ENCODE measurements at places on chromosomes 13 and 19.

DNA sequence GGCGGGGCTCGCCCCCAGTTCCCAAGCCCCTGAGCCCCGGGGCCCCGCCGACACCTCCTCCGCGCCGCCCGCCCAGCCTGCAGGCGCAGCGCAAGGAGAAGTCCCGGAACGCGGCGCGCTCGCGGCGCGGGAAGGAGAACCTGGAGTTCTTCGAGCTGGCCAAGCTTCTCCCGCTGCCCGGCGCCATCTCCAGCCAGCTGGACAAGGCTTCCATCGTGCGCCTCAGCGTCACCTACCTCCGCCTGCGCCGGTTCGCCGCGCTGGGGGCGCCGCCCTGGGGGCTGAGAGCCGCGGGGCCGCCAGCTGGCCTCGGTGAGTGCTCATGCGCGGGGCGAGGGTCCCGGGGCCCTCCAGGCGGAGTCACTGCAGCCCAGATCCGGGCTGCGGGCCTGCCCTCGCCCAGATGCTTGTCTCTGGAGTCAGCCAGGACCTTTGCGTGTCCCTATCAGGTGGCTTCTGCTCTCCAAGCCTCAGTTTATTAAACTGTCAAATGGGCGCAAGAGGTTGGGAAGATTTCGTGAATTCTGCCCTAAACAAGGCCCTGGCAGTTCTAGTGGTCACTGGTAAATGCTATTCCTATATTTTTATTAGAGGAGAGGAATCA lies 2.0 kb downstream of the NPAS1 start:
- DNase-seq = peak; percentile 55

- DNase-seq = no peak
These were observed 15.5 kb upstream of the ISYNA1 start for GRCh38 chr19:18453269-18454024.

- DNase-seq = no peak
These were observed 8.2 kb downstream of the NDUFA11 start for GRCh38 chr19:5895409-5895808.

DNA sequence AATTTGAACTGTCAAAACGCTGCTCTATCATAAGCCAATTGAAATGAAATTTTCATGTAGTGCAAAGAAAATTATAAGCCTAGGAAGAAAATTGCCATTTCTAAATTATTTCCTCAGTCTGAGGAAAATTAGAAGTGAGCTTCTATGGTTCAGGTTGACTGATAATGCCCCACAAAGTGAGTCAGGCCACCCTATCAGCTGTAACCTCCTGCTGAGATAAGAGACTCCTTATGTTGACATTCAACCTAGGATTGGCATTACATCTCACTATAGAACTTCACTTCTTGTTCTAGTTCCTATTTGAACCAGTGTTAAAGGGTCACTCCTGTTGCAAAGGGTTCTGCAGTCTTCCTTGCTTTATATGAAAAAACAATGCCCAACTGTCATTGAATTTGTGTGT lies 32.6 kb upstream of the RFC3 start:
- DNase-seq = no peak

DNA sequence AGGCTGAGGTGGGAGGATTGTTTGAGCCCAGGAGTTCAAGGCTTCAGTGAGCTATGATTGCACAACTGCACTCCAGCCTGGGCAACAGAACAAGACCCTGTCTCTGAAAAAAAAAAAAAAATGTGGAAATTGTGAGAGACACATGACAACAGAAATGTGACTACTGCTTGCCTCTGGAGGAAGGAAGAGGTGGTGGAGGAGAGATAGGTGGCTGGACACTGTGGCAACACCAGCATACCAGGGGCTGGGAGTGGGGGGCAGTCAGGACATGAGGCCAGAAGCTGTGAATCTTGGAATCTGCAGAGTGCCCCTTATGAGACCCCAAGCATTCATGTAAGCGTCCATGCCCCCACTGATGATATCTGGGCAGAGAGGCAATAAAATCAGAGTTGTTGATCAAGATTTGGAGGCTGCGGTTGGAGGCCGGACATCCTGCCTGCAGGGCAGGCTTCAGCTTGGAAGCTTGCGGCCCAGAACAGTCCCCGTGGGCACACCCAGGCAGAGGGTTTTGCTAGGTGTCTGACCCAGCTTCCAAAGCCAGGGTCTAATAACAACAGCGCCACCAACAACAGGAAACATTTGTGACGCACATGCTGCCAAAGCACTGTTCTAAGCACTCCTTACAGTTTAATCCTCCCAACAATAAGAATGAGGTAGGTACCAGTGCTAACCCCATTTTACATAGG lies 16.9 kb downstream of the FAM187B start:
- DNase-seq = no peak

GRCh38 chr19:18915639-18916038 lies 3.5 kb downstream of the COPE start:
- peak; percentile 71 for DNase-seq

- no peak for DNase-seq
These were observed 1.3 kb upstream of the C3 start for GRCh38 chr19:6721773-6722172.

DNA sequence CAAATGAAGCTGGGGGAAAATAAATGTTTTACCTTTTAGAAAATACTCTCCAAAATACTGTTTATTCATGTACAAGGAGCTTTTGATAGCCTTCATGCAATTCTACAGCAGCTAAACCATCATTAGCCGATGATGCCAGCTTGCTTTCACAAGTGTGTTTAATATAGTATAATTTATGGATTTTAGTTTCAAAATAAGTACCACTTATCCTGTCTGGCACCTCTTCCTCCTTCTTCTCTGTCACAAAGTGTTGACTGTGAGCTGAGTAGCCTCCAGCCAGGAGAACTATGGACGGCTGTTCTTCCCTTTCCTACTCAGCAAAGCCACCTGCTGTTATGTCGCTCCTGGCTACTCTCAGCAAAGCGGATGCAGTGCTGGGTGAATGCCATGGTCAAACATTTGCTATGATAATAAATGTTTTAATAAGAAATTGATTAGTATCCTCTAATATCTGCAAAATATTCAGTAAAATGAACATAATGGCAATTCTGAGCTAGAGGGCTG lies 238.2 kb downstream of the LIG4 start:
- DNase-seq = no peak

GRCh38 chr19:17737690-17738153 lies 13.6 kb upstream of the FCHO1 start:
- no peak for DNase-seq

GRCh38 chr19:16205205-16206045 lies 7.7 kb downstream of the AP1M1 start:
- DNase-seq = no peak

- no peak for DNase-seq
These were observed 187.2 kb downstream of the ITGBL1 start for GRCh38 chr13:101639711-101640110.

GRCh38 chr13:38430796-38431195 lies 81.1 kb downstream of the UFM1 start:
- no peak for DNase-seq

- DNase-seq = no peak
These were observed 2.2 kb downstream of the PALM3 start for GRCh38 chr19:14059652-14060155.

DNA sequence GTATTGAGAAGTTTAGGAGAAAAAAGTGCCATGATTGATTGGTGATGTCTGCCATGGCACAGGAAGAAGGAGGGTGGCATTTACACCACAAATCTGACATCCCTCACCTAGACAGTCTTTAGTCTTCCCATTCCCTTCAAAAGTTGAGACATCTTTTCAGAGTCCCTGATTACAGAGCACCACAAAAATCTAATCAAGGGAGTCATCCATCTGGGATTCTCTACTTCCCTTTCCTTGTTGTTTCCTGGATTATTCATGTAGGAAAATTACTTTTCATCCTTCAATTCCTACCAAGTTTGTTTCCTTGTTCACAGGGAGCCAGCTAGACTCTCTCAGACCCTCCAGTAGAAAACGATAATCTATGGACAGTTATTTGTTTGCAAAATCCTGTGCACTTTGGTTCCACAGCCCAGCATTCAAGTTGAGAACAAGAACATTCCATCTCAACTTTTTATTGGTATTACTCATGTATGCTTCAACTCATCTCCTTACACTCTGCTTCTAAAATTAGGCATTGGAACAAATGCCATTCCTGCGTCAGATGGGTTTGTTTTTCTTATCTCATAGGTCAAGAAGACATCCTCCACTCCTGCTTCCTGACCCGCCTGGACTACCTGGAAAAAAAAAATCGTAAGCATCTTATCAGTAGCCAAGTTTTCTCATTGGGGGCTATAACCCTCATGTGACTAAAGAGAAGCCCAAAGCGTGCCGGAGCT lies 259.9 kb downstream of the FOXO1 start:
- no peak for DNase-seq

DNA sequence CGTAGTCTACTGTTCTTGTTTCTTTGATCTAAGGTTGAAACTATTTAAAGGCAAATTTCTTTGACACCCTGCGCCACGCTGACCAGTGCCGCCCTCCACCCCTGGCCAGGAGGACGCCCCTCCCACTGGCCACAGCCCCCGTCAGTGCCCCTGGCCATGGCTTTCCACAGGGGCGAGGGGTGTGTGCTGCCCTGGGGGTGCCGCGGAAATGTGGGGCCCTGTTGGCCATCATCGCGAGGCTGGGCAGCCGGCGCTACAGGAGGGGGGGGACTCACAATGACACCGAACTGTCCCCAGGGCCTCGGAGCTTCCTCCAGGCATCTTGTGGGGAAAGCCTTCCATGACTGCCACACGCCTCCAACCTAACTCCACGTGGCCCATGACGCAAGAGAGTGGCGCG lies 10.9 kb downstream of the SHC2 start:
- no peak for DNase-seq

DNA sequence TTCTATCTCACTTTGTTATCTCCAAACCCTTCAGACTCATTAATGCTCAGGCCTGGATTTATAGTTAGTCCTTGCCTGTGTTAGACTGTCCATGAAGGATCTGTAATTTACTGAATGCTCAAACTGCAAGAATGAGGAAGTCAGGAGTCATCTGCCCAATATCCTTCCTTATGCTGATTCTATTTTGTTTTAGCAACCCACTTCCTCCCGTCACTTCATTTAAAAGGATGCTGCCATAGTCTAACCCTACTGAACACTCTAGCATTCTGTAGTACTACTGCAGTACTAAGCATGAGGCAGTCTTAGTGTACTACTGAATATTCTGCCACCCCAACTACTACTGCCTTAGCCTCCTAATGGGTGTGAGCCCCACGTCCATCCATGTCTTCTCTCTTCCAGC lies 1.5 kb downstream of the FCAR start:
- DNase-seq = no peak

DNA sequence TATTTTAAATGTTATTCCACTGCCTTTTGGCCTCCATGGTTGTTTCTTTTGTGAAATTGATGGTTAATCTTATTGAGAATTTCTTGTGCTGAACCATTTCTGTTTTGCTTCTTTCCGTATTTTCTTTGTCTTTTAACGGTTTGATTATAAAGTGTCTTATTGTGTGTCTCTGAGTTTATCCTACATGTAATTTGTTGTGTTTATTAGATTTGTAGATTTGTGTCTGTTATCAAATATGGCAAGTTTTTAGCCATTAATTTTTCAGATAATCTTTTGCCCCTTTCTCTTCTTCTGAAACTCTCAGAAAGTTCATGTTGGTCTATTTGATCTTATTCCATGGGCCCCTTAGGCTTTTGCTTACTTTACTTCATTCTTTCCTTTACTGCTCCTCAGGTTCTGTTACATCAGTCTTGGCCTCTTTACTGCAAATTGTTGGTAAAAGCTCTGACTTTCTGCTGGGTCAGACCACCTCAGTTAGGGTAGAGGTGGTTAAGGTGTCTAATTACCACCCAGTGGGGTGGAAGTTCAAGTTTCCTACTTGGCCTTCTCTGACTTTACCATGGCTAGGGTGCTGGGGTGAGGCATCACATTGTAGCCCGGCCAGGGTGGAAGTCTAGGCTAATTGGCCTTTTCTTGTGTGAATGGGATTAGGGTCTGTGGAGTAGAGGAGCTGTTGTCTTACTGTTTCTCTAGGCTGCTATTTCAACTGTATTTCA lies 58.3 kb downstream of the ZMYM2 start:
- peak; percentile 31 for DNase-seq

- DNase-seq = no peak
These were observed 66.5 kb downstream of the EFNB2 start for GRCh38 chr13:106468744-106469590.

- no peak for DNase-seq
These were observed 780.8 kb downstream of the GPC5 start for GRCh38 chr13:92179223-92179622.

- no peak for DNase-seq
These were observed 41.3 kb upstream of the INTS6 start for GRCh38 chr13:51494156-51494555.

DNA sequence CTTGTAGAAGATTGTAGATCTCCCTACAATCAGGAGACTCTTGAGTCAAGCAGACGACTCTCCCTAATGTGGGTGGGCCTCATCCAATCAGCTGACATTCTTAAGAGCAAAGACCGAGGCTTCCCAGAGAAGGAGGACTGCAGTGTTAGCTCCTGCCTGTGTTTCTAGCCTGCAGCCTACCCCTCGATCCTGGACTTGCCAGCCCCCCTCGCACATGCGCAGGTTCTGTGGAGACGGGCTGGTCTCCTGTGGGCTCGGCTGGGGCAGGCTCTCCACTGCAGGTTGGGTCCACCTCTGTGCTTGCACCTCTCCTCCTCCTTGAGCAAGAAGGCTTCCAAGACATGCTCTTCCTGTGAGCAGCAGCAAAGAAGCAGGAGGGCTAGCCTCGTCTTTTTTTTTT lies 185.2 kb upstream of the SOX1 start:
- DNase-seq = no peak

GRCh38 chr19:18800636-18801035 lies 9.5 kb upstream of the COMP start:
- DNase-seq = no peak

DNA sequence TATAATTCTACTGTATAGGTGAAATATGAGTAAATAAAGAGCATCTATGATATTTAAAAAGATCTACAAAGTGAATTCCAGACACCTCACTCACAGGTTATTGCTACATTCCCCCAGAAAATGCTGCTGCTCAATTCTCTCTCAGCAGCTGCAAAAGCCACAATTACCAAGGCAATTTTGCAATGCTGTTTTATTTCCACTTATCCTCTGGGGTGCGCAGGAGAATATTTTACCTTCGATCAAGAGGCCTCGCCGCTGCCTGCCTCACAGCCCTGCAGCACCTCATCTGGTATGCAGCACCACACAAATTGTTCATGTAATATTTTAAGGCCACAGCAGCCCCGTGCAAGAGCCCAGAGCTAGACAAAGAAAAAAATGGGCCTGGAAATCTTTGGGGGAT lies 333.2 kb downstream of the DNAJC15 start:
- DNase-seq = no peak

DNA sequence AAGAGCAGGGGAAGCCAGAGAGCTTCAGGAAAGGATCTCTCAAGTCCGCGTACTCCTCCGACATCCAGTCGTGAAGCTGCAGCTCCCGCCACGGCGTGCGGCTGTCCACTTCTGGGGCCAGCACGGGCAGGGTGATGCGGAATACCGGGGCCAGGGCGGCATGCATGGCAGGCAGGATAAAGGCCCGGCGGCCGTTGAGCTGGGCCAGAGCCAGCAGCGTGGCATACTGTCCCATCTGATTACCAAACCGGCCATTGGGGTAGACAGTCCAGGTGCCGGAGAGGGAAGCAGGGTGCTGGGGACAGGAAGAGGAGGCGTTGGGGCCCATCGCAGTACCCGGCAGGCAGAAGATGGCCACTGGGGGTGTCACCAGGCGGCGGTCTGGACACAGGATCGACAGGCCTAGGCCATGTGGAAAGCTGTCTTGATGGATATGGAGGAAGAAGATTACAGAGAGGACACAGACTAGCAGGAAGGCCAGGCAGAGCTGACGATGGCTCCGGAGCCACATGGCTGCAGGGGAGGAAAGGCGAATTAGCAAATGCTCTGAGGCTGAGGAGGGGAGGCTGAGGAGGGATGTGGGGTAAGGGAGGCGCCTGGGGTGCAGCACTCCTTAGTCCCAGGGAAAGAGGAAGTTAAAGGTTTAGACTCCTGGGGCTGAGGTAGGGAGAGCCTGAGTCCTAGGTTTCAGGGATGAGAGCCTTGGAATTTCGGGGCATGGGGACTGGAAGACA lies 1.5 kb downstream of the FUT1 start:
- DNase-seq = no peak
